NCI-H2029 (cell line): ENCODE measurements at places on chromosomes 2 and 18.

GRCh38 chr18:32405588-32405987 lies 65.1 kb downstream of the GAREM1 start:
- no peak for DNase-seq

- no peak for DNase-seq
Measured at GRCh38 chr18:55897091-55897689, 309.2 kb upstream of the TCF4 start.

DNA sequence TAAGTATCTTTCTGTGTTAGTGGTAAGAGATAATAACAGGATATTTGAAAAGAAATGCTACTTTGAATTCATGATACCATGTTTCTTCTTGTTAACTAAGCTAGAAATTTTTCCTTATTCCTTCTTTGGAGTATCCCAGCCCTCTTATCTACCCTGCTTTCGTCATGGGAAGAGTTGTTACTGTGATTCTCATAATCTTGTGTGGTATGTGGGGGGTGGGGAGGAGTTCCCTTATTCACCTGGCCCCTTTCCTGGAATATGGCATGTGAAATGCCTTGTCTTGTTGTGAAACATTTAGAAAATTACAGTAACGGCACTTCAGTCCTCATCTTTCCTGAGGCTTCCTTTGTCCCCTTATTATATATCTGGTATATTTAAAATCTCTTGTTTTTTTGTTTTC lies 129.9 kb downstream of the NCOA1 start:
- DNase-seq: no peak

DNA sequence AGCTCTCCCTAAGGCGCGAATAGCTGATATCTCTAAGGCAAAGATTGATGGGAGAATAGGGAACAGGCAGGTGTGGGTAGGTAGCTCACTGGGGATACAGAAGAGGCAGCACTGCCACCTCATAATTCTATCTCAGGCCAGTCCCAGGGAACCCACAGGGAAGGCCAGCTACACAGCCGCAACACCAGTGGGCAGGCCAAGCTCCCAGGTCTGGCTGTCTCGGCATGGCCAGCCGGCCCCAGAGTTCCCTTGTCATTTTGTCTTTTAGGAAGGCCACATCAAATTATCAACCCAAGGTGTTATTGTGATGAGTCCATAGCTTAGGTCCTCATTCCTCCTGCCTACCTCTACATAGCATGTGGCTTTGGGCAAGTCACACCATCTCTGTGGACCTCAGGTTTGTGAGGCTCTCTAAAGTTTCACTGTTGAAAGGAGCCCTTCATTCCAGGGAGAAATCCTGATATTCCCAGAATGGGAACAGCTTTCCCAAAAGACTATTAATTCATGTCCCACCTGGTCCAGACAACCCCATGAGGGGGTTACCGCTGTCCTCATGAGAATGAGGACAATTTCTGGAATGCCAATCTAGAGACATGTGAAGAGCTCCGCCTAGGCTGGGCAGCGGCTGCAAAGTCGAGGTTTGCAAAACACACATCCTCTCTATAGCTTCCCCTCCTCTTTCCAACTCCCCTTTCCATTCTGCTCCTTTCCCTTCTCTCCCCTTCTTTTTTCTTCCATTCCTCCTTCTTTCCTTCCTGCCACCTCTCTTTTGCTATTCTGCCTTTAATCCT lies 287.1 kb upstream of the ID2 start:
- DNase-seq: no peak
